ENCODE measurements at places on chromosomes 11 and 22.

DNA sequence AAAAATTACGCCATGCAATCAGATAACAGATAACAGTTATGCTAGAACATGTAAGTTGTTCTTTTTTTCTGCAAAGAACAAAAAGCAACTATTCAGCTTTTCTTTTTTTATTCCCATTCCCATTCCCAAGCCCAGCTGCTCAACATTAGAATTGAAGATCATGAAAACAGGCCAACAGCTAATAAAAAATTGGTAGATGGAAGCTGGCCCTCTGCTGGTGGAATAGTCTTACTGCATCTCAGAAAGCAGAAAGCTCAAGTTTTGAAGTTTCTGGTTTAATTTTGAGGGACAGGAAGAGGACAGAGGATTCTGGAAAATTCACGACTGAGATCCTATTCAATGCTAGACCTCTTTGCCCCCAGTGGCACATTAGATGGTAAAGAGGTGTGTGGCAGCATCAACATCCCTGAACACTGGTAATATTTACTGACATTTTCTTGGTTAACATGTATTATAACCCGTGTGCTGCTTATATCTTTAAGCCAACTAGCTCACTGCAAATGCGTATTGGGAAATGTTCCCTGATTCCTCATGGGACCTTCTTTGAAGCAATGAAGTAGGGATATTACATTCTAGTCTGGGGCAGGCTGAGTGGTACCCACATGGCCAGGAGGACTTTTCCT is 591.2 kb downstream of the OPCML start:
- no peak for DNase-seq

GRCh38 chr22:19289475-19290161 is 1.9 kb downstream of the CLTCL1 start:
- no peak for DNase-seq

DNA sequence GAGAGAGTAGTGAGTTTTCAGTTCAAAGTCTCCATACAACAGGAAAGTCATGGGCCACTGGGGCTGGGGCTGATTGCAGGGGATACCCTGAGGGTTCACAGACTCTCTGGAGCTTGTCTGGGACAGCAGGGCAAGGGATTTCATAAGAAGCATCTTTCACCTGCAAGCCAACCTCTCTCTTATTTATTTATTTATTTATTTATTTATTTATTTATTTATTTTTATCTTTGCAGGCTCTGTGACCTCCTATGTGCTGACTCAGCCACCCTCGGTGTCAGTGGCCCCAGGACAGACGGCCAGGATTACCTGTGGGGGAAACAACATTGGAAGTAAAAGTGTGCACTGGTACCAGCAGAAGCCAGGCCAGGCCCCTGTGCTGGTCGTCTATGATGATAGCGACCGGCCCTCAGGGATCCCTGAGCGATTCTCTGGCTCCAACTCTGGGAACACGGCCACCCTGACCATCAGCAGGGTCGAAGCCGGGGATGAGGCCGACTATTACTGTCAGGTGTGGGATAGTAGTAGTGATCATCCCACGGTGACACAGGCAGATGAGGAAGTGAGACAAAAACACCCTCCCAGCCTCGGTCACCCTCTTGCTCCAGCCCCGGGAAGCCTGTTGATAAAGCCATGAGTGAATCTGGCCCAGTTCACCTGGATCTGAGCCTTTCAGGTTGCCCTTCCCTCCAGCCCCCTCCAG is 68.4 kb downstream of the GGTLC2 start:
- DNase-seq: no peak

GRCh38 chr11:75786101-75786736 is 17.6 kb downstream of the DGAT2 start:
- DNase-seq: no peak

GRCh38 chr22:33166206-33166605 is 108.0 kb upstream of the SYN3 start:
- DNase-seq: no peak

All from stimulated activated CD4-positive, alpha-beta T cell treated with anti-CD3 and anti-CD28 coated beads, Interleukin-2, amount 100 ng/mL, for 4 hours (primary cell).